ENCODE measurements at places on chromosomes 13 and 19.

- peak; percentile 63 for DNase-seq
Observed at GRCh38 chr19:55383279-55384130, 587 bp downstream of the TMEM238 start.

DNA sequence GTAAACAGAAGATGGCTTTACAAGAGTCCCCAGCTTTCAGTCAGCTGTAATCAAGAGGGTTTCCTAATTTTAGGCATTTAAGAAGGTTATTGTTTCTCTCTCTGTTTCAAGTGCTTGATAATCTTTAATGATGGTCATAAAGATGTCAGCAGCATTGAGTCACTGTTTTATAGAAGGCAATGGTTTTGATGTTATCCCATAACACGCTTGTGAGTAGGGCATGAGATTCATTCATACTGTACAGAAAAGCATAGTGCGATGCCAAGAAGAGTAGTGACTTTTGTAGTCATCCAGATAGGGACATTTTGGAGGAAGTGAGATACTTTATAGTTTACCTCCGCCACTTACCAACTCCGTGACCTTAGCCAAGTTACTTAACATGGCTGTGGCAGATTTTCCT lies 364.2 kb upstream of the SLC10A2 start:
- DNase-seq = no peak

- DNase-seq = peak; percentile 22
Observed at GRCh38 chr13:21674490-21675009, 3.7 kb downstream of the FGF9 start.

- no peak for DNase-seq
Observed at GRCh38 chr19:7915250-7916102, 846 bp downstream of the TGFBR3L start.

- DNase-seq = no peak
Observed at GRCh38 chr13:48004201-48004600, 3.1 kb upstream of the SUCLA2 start.

DNA sequence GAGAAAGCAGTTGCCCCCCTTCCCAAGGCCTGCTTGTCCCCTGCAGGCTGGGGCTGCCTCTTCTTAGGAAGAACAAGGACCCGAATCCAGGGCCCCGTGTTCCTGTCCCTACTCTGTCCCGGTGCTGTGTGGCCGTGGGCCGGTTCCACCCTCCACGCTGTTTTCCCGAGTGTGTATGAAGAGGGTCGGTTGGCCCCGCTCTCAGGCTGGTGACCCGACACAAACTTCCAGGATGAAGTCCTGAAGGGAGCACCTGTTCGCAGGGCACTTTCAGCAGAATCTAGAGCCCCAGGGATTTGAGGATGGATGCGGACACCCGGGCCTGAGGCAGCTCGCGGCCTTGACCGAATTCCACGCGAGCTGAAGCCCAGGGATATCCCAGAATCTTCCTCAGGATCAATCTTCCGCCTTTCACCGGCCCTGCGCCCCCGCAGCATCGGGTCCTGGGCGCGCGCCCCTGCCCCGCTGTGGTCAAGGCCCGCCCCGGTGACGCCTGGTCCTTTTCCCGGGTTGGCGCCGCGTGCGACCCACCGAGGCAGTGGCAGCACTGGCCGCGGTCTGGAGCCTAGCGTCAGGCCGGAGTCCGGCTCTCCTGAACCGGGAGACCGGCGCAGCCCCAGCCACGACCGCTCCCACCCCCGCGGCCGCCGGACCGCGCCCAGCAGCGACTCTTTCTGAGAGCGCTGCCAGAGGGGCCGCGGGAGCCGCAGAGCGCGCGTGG lies 528 bp upstream of the CHST8 start:
- no peak for DNase-seq

DNA sequence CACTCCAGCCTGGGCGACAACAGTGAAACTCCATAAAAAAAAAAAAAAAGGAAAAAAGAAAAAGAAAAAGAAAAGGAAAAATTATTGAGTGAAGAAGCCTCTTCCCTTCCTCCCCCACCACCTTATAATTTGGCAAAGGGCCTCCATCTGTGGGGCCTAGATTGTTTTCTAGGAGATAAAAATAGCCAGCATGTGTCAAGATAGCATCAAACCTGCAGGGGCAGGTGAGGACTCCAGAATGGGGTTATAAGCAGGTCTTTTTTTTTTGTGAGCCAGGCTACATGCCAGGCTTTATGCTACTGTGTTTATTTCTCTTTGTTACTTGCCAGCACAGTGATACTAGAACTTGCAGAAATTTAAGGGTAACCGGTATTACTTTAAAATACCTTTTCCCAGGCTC lies 11.7 kb upstream of the TRIM13 start:
- no peak for DNase-seq

DNA sequence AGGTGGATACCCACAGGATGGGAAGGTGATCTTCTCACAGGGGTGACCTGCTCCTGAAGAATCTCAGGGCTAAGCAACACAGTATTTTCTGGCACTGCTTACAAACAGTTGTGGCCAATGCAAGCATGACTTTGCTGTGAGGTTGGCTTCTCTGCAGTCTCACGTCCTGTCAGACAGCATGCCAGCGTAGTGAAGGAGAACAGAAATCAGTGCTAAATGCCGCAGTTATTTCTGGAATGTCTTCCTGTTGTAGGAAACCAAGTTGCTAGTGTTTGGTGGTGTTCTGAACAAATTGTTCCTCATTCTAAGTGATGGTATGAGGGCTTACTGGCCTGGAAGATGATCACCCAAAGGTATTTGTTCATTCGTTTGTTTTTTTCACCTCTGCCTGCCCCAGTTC lies 320.1 kb downstream of the MTUS2 start:
- DNase-seq = no peak

DNA sequence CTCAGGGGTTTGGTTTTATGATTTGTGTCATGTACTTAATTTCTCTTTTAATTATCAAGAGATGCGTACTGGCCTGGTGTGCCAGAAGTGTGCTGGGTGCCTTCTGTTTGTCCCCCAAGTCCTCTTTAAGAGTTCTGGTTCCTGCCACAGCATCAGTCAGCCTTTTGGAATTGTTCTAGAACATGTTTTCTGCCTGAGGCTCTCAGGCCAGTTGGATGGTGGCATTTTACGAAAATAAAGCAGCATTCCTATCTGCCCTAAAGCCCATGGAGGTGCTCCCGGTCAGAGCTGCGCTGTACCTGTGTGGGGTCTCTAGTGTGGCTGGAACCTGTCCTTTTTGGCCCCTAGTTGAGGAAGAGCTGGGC lies 54.1 kb downstream of the TSSK6 start:
- no peak for DNase-seq

DNA sequence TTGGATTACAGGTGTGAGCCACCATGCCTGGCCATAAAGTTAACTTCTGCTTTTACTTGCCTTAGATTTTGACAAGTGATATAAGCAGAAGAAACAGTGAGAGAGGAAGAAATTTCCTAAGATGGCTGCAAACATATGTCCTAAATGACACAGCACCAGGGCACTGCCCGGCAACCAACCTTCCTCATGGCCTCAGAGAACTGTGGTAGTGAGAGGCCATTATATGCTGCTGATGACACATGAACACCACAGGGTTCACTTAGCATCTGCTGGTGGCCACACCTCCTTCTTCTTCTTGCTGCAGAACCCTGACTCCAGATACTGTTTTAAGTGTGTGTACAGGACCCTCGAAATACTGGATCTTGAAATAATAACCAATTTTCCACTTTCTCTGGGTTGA lies 88.2 kb downstream of the KCTD12 start:
- no peak for DNase-seq

DNA sequence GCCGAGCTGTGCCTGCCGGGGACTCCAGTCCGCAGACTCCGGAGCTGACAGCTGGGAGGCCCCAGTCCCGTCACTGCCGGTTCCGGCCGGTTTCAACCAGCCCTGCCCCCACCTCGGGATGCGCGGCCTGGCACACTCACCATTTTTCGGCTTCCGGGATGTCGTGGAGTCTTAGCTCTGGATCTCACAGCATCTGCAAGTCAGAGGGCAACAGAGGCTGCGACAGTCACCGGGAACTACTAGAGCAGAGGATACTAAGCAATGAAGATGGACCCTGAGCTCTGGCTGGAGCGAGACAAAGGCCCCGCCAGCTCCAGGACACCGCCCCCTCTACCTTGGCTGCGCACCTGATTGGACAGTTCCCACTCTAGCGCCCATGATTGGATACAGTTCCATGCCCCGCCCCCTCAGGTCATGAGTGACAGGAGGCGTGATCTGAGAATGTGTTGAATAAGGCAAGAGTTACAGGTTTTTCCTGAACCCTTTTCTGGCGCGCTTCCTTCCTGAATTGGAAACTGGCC lies at the start of gene ZNF682:
Gene ZNF682 (minus strand): TSS at position 303 of the 521 bp plus-strand sequence. CDS start 160 bp downstream, at position 143.
- peak; percentile 97 for DNase-seq

- DNase-seq = peak; percentile 88
Observed at GRCh38 chr19:35124098-35125060, 8.8 kb downstream of the FXYD3 start.

DNA sequence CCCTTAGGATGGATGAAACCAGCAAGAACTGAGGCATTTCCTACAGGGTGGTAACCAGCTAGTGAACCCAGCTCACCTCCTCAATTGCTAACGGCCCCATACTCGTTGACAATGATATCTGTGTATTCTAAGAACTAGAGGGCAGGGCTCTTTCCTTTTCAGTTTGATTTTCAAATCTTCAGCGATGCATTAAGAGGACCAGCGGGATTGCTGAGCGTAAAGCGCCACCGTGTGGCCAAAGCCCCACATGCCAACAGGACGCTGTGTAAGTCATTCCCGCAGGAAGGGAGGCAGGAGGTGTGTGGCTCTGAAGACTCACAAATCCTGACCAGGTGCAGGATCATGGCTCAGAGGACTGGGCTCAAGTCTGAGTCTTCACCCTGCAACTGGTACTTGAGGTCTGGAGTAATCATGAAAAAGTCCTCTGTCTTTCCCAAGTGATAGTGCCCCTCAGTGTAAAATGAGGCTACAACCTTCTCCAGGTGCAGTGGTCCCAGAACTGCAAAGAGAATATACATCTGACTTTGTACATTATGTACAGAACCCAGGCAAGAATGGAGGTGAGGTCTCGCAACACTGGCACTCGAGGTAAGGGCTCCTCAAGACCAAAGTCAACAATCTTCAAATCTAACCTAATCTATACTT lies 40.9 kb downstream of the C13orf42 start:
- peak; percentile 86 for DNase-seq

GRCh38 chr13:52644108-52644507 lies 1.9 kb downstream of the HNRNPA1L2 start:
- DNase-seq = no peak

- no peak for DNase-seq
Observed at GRCh38 chr13:45917019-45917418, 65.5 kb upstream of the SIAH3 start.

DNA sequence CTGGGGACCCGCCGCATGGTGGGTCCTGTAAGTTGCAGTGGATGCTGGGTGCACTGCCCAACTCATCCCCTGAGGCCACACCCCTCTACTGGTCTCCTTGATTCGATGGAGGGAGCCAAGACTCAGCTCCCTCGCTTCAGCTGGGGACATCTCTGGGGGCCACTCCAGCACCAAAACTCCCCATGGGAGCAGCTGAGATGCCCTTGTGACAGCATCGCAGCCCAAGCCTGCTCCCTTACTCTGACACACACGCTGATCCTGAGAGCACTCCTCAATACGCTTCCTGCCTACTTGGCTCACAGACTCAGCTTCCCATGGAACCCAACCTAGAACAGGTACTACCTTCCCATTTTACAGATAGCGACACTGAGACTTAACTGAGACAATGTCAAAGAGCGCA lies 56.2 kb downstream of the PEPD start:
- no peak for DNase-seq

DNA sequence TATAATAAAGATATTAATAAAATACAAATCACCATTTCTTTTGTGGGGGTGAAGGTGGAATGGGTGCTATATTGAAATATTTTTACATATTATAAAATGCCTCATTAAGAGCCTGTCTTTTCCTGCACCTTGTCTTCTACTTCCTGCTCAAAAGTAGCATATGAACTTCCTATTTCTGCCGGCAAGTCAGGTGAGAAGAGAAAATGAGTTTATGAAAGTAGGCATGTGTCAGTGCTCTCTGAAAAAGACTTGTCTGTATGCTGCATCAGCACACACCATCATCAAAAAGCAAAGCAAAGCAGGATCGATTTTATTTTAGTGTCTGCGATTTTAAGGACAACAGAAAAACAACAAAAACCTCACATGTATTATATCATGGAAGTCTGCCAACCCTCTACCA lies 114.2 kb downstream of the RAP2A start:
- no peak for DNase-seq

GRCh38 chr13:28528848-28529247 lies 33.9 kb upstream of the FLT1 start:
- DNase-seq = no peak

GRCh38 chr19:18253716-18254115 lies 20.5 kb downstream of the IQCN start:
- no peak for DNase-seq

- DNase-seq = no peak
Observed at GRCh38 chr13:106367361-106367971, 168.0 kb downstream of the EFNB2 start.

GRCh38 chr13:50450279-50450678 lies 393.2 kb downstream of the DLEU7 start:
- DNase-seq = no peak

DNA sequence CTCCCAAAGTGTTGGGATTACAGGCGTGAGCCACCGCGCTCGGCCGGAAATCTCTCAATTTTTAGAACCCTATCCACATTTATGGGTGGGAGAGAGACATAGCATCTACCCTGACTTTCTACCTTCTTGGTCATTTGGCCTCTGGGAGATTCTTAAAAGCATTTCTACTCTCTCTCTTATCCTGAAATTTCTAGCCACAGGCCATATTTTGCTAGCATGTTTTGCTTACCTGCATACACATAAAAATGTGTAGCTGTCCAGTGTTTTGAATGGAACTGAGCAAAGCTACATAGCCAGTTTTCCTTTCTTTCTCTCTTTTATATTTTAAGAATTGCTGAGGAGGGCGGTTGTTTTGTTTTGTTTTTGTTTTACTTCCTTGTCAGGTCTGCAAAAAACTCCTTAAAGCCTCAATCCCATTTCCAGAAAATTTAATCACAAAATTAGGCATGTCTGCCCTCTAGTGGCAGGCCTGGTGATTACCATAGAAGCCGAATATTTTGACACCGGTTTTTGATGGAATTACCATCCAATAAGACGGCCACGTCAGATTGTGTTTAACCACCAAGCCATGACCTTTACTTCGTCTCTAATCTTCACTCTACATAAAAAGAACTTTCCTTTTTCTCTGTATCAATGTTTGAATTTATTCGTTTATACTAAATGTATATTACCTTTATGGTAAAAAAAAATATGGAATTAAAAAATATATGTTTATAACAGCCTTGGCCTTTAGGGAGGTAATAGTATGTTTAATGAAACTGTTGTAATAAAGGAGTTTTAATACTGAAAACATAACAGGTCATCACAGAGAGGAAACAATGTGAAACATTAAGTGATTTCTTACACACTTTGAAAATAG lies 34.4 kb upstream of the OXGR1 start:
- DNase-seq = peak; percentile 51

- DNase-seq = no peak
Observed at GRCh38 chr13:28438598-28439334, 56.2 kb downstream of the FLT1 start.

GRCh38 chr13:86282442-86282841 lies 483.2 kb upstream of the SLITRK6 start:
- DNase-seq = no peak

- no peak for DNase-seq
Observed at GRCh38 chr19:16096280-16096855, 15.3 kb upstream of the RAB8A start.

- no peak for DNase-seq
Observed at GRCh38 chr13:88288326-88288725, 617.2 kb downstream of the SLITRK5 start.
